ENCODE measurements at places on chromosomes 11 and 22.
A peak's percentile ranks its signal among the peaks of the same experiment; 100 is the strongest.

GRCh38 chr11:3856856-3857553 lies 1.5 kb downstream of the STIM1 start:
- DNase-seq: no peak

DNA sequence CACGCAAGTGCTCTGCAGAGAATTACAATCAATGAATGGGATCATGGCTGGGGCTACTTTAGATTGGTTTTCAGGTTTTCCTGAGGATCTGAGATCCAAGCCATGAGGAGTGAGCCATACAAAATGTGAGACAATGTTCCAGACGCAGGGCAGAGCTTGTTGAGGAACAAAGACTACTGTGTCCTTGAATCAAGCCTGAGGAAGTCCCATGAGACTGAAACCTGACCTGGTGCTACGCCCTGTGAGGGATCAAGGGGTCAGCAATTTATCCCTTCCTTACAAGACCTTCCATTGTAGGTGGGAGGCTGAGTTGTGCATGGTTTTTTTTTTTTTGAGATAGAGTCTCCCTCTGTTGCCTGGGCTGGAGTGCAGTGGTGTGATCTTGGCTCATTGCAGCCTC lies 2.1 kb downstream of the INCENP start:
- no peak for DNase-seq

- no peak for DNase-seq
Measured at GRCh38 chr11:113296447-113297205, 17.8 kb upstream of the TTC12 start.

DNA sequence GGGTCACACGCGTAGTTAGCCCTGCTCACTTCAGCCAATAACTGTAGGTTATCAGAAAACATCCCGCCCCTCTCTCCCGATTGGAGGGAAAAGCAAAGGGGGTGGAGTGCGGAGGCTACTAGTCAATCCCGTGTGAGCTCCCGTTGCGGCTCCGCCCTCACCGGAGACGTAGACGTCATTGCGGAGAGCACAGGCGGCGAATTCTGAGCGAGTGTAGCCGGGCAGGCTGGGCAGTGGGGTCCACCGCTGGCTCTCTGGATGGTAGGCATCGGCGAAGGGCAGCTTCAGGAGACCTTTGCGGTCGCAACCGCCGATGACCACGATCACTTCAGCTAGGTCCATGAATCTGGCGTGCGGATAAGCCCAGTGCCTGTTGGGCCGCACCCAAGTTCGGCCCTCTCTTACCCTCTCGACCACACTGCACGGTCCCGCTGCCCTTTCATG lies 4.7 kb downstream of the KLHL35 start:
- no peak for DNase-seq

DNA sequence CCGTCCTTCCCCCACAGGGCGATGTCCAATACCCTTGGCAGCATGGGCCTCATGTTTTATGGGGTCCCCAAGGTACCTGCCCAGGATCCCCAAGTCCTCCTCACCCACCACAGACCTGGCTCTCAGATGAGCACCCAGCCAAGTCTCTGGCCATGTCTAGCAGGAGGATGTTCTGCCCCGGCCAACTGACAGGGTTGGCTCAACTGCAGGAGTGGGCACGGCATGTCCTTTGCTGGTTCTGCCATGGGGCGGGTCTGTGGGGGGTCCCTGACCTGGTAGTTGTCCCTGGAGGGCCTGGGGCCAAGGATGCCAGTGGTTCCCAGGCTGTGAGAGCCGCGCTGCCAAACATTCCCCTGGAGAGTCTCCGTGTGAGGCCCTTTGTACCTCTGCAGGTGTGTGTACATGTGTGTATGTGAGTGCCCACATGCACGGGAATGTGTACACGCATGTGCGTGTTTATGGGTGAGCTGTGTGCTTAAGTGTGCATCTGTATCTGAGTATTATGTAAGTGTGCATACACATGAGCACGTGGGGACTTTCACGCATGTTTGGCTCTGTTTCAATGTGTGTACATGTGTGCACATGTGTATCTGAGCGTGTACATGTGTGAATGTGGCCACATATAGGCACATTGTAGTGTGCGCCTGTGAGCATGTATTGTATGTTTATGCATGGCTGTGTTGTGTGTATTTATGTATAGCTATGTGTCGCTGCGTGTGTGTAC lies 85.5 kb downstream of the KCNQ1 start:
- no peak for DNase-seq

GRCh38 chr11:123362941-123363340 lies 67.1 kb upstream of the GRAMD1B start:
- DNase-seq: no peak

DNA sequence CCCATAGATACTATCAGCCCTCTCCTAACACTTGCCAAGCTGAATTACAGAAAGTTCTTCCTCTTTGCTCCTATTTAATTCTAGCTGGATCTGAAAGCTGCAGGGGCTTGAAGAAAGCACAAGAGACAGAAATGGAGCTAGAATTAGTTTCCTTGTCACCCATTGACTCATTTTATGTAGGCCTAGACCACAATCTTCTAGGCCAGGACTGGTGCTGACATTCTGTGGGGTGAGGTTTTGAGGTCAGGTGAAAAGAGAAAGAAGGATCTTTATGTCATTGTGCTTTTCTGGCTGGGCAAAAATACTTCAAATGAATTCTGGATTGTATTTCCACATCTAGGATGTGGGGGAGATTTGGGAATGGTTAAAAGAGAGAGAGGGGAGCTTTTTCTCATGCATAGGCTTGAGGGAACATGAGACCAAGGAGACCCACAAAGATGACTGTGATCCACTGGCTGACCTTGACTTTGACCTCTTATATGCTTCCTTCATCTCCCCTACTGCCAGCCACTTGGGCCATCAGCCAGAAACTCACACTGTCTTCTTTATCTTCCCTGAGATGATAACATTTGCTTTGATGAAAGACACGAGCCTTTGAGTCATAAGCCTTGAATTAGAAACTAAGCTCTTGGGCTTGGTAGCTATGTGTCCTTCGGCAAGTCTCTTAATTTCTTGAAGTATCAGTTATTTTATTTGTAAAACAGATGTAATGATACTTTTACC lies 274.9 kb upstream of the CADM1 start:
- DNase-seq: no peak

DNA sequence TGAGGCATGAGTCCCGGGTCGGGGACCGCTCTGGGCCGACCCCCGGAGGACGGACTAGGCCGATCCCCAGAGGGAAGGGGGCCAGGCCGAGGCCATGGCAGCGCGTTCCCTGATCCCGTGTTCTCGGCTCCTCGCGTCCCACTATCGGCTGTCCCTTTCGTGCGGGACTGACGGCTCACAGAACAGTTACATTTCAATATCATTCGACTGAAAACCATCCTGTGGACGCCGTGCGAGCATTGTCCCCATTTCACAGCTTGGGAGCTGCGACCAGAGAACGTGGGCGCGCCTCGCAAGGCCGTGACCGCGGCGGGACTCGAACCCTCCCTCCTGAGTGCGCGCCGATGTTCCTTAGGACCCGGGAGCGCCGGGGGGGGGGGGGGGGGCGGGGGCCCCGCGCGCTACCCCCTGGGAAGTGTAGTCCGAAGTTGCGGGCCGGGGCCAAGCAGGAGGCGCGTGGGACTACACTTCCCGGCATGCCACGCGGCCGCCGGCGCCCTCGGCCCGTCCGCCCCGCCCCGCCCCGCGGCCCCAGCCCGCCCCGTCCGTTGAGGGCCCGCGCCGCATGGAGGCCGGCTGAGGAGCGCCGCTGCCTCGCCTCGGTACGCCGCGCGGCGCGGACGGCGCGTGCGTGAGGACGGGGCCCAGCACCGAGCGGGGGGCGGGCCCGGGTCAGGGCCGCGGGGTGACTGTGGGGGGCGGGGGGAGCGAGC lies at the start of gene TRABD:
TRABD (plus strand) TSS at position 539 of the 713 bp plus-strand sequence. CDS start 7,148 bp downstream, outside the sequence.
- DNase-seq: peak; percentile 82

Measured in activated CD4-positive, alpha-beta T cell treated with anti-CD3 and anti-CD28 coated beads for 24 hours (primary cell).